ENCODE measurements at places on chromosomes 1 and 21. TPM values are rescaled to one million over a fixed set of nuclear protein-coding genes. Genes with fewer than 3 reads are reported as not detected.

Gene CRP
- not detected for total RNA-seq

Gene NGF
- total RNA-seq, result 3.1 TPM

Gene BRDT
- not detected for total RNA-seq

Gene OR2L3
- total RNA-seq, result not detected

Gene RORC
- total RNA-seq, result not detected

Gene SPRR3
- total RNA-seq, result not detected

Gene LAMC1
- total RNA-seq, result 1,787 TPM

Gene PTGFR
- total RNA-seq, result 9.9 TPM

Gene CLDN14
- total RNA-seq, result 0.49 TPM

Gene KIAA1614
- total RNA-seq, result 7.9 TPM

Gene RAP1GAP
- 0.29 TPM for total RNA-seq

Gene DNASE2B
- total RNA-seq, result not detected

Gene TNNI3K
- total RNA-seq, result not detected

Gene TSTD1
- total RNA-seq, result 14.5 TPM

Gene LDLRAD1
- total RNA-seq, result not detected

Gene S100A1
- total RNA-seq, result not detected

Gene FCN3
- total RNA-seq, result 0.29 TPM

Gene CD1E
- total RNA-seq, result not detected

Gene SMYD2
- 14.6 TPM for total RNA-seq

Gene ARHGAP29
- total RNA-seq, result 40.2 TPM

Gene ST3GAL3
- total RNA-seq, result 10.7 TPM

Gene SCYL3
- 2.9 TPM for total RNA-seq

Gene KIF2C
- 2.3 TPM for total RNA-seq

Gene PEAR1
- total RNA-seq, result 7.7 TPM

Gene AMY2A
- total RNA-seq, result not detected

Gene FCAMR
- total RNA-seq, result not detected

Gene GPR25
- not detected for total RNA-seq

Gene CDKN2C
- total RNA-seq, result 14.8 TPM

Gene ATP1A4
- not detected for total RNA-seq

Gene NPHS2
- total RNA-seq, result not detected

Gene RPTN
- total RNA-seq, result not detected

Gene ELF3
- not detected for total RNA-seq

Gene MLLT11
- 0.94 TPM for total RNA-seq

Gene PRAMEF14
- total RNA-seq, result not detected

Data from cardiac ventricle fibroblast (primary cell).